LHCN-M2 (cell line): ENCODE measurements at places on chromosomes 16 and 17.

DNA sequence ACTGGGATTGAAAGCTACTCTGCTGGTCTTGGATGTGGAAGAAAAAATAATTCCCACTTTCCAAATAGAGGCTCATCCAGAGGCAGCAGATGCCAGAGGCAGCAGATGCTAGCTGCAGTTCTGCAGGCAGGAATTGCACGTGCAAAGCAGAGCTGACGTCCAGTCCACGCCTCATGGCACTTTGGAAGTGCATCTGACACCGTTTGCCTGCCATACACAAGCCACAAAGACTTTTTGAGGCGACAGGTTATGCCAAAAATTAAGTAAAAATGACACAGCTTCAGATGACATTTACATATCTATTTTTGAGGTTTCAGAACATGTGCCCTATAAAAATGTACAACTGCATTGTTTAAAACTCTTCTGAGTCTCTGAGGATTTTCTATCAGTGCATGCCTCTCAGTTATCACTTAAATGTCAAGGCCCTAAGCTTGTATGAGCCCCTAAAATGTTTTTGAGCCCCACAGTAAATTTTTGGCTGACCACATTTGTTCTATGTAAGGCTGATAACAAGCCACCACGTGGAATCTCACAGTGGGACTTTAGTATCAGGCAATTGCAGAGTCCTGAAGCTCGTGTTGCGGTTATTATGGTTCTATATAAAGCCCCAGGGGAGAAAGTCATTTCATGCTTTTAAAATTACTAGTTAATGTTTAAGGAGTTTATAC, 239.2 kb downstream of the PRKCA start:
- peak; percentile 40 for DNase-seq

DNA sequence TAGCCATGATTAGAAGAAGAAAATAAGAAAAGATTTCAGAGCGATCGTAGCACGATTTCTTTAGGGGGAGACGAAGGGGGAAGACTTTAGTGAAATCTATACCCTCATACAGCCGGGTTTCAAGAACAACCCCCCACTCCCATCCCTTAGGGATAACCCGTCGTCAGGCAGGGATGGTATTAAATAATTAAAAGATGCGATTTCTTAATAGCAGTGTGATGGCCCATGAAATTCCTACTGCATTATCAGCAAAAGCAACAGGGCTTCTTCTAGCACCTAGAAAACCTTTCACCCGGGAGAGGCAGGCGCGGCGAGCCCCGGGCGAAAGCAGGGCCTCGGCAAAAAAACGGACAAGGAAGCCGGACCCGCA, 1.4 kb downstream of the CDH11 start:
- no peak for DNase-seq

DNA sequence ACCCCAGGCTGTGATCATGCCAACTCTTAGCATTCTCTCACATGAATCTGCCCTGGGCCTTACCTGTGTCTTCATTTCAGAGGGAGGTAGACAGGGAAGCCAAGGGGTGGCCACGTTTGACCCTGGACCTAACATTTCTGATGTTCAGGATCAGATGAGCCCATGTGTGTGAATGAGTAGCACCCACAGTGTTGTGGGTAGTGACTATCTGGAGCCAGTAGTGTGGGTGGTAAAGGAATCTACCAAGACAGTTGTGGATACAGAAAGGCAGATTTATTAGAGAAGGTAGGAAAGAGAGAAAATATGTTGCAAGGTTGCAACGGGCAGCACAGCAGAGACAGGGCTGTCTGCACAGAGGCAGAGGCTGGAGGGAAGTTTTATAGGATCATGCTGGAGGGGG, 60.5 kb downstream of the TK2 start:
- DNase-seq = no peak

DNA sequence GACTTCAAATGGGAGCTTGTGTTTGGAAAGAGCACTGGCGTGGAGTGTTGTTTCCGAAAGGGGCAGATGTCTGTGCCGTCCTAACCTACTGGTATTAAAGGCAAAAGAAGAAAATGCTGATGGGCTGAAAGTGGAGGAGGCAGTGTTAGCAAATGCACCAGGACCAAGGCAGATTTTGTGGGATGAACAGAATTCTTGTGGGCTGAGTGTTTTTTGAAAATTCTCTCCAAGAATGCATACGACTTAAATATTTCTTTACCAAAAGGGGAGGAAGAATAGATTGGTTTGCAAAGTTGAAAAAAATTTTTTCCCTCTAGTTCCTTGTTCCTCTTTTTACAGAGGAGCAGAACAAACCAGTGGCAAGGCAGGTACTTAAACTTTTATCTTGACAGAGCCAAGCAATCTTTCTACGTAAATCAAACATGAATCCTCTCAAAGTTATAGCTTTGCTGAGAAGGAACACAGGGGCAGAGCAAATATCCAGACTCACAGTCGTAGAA, 16.8 kb downstream of the MARCHF10 start:
- DNase-seq = peak; percentile 90
